ENCODE measurements at places on chromosomes 3 and 15.

DNA sequence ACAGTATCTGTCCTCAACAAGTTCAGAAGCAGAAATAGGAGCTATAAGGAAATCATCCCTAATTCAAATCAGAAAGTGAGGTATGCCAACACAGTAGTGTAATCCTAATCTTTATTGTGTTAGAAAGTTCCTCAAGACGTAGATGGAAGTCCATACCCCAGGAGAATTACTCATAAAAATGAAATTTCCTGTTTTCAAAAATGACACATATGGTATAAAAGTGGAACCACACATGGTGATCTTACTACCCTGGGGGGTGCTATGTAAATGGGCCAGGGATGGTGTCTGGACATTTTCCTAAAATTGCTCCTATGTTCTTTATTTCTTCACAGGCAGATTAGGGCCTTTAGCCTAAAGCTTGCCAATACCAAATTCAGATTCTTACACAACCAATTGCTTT, 204.1 kb downstream of the ARRDC4 start:
- DNase-seq = no peak

DNA sequence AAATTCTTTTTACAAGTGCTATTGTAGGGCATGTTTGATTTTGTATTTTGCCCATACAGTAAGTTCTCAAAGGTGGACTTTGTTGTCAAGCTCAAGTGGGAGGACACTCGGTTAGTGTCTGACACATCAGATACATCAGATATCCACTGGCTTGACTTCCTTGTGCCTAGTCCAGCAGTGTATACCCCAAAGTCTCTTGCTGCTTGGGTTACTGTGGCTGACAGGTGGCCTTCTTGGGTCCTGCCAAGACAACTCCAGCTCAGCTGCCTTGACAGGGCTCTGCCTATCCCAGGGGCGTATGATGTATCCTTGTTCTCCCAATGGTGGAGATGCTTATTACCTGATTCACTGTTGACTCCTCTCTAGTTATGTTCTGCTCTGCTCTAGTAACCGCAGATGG, 214.9 kb downstream of the CBLB start:
- no peak for DNase-seq

- DNase-seq = no peak
These were observed 92.1 kb upstream of the IL12A start for GRCh38 chr3:159896543-159896942.

DNA sequence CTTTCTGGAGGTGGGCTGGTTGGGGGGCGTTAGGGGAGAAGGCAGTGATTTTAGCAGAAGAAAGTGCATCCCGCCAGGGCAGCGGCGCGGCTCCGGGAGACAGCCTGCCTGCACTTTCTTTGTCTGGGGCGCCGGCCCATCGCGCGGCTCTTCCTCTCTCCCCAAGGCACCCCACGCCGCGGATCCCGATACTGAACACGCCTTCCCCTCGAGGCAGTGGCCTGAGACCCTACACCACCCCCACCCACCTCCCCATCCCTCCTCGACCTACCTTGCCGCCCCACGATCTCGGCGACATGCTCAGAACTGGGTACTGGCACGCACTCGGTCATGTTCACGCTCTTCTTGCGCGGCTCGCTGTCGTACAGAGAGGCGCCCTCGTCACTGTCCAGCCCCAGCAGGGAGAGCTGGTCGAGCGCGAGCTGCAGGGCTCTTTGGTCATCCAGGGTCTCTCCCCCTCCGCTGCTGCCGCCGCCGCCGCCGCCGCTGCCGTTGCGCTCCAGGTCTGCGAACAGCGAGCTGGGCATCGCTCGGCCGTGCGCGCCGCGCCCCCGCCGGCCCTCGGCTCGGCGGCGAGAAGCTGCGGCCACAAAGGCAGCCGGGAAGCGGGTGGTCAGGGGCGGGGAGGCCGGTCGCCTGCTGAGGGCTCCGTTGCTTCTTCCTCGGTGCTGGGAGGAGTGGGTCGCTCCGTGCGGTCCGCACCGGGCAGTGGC, 483 bp downstream of the MEX3B start:
- no peak for DNase-seq

- DNase-seq = no peak
These were observed 52.6 kb downstream of the SYNM start for GRCh38 chr15:99157456-99157855.

- no peak for DNase-seq
These were observed 33.2 kb upstream of the MME start for GRCh38 chr3:155046935-155047334.

- DNase-seq = no peak
These were observed 106.5 kb downstream of the ECT2 start for GRCh38 chr3:172856795-172857742.

- DNase-seq = no peak
These were observed 38.1 kb downstream of the RBM15B start for GRCh38 chr3:51429138-51429537.

DNA sequence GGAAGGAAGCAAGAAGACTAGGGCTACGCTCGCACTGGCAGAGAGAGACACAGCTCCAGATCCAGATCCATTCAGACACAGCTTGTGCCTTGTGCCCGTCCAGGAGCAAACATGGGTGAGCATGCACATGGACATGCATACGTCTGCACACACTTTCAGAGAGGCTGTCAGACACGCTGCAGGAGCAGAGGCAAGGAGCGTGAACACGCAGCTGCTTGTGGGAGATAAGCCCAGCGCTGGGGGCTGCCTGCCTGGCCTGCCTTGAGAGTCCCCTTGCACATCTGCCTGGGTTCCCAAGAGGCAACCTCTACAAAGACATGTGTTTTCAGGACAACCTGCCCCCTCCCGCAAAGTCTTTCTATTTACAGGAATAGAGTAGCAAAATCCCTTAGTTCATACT, 13.6 kb upstream of the BAHD1 start:
- DNase-seq = no peak

- DNase-seq = no peak
These were observed 128.6 kb downstream of the ERC2 start for GRCh38 chr3:56339671-56340070.

- no peak for DNase-seq
These were observed 48.8 kb downstream of the ADAMTS9 start for GRCh38 chr3:64638981-64639481.

DNA sequence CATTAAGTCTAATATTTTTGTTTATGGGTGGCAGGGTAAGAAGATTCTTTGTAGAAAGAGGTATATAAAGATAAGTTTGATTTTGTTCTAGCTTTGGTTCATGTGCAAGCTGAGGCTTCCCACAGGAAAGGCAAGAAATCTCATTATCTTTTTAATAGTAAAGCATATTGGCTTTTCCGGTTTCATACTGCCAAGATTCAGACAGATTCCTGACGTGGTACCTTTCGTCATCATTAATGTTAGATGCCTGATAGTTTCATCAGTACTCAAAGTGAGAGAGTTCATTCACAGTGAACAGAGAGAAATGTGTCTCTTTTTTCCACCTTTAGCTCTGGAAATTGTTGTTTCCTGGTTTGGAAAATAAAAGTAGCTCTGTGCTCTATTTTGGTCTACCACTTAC, 16.5 kb downstream of the TPM1 start:
- DNase-seq = no peak

GRCh38 chr3:35739181-35739809, 100.0 kb downstream of the ARPP21 start:
- no peak for DNase-seq

- DNase-seq = no peak
These were observed 156.2 kb downstream of the NUP210 start for GRCh38 chr3:13263770-13264467.

DNA sequence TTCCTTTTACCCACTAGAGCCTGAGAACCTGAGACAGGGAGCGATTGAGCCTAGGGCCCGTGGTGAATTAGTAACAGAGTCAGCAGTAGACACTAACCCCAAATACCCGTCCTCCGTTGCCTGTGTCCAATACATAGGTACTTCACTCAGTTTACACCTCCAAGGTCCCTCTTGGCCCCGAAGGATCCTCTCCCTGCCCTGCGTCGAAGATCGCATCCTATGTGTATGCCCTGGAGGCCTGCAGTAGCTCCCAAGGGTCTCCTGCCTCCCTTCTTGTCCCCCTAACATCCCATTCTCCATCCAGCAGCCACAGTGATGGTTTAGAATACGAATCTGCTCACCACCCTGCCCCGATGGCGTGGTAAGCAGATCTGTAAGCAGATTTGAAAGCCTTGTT, 67.0 kb downstream of the ISG20 start:
- no peak for DNase-seq

DNA sequence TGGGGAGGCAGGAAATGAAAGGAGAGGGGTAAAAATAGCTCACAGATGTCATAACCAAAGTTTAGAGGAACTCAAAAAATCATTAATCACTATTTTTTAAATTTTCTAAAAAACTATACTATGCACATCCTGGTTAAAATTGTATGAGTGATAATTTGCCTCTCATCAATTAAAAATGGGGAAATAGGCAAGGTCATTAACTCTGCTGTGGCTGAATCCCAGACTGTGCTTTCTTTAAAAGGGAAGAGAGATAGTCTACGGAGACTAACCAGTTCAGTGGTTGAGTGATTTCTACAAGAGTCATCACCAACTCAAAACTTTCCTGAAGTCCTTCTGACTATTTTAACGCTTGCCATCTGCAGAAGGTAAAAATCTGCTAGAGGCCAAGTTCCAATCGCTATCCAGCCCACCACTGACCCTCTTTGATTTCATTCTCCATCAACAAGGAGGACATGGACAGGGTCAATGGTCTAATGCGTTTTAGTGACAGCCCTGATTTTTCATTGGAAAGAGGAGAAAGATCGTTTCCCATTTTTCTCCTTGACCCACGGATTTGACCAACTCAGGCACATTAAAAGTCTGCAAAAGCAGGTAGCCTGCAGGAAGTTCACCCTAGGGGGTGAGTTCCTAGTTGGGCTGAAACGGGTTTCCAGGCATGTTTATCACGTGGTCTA, 850 bp downstream of the SUCLG2 start:
- DNase-seq = no peak

DNA sequence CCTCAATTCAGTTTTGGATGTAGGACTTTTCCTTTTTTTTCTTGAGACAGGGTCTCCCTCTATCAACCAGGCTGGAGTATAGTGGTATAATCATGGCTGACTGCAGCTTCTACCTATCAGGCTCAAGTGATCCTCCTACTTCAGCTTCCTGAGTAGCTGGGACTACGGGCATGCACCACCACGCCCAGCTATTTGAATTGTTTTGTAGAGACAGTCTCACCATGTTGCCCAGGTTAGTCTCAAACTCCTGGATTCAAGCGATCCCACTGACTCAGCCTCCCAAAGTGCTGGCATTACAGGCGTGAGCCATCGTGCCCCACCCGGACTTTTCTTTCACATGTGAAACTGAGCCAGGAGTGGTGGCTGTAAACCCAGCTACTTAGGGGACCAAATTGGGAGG, 3.5 kb downstream of the RNU5B-1 start:
- no peak for DNase-seq

DNA sequence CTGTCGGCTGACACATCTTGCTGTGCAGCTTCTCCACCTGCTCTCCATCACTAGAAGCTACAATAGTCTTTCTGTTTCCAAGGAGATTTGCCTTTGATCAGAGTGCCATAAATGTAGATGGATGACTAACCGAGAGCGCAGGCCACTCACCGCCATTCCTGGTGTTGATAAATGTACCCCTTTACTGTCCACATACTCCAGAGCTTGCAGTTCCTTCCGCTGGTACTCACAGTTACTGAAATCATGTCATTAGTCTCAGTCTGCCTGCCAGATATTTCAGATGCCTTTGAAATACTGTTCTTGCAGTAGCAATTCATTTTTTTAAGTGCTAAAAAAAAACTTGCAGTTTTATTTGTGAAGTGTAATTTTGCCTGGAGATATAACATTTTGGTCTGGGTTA, 72.3 kb downstream of the BLM start:
- no peak for DNase-seq

- no peak for DNase-seq
These were observed 14.8 kb downstream of the PBRM1 start for GRCh38 chr3:52670621-52671521.
